NCI-H146 (cell line): ENCODE measurements at places on chromosomes 4 and X.

- no peak for DNase-seq
Measured at GRCh38 chr4:169622566-169622965, 2.2 kb downstream of the CLCN3 start.

GRCh38 chrX:2162695-2163094 lies 338.1 kb downstream of the DHRSX start:
- no peak for DNase-seq

- no peak for DNase-seq
Measured at GRCh38 chr4:7647186-7647585, 212.5 kb upstream of the PSAPL1 start.

DNA sequence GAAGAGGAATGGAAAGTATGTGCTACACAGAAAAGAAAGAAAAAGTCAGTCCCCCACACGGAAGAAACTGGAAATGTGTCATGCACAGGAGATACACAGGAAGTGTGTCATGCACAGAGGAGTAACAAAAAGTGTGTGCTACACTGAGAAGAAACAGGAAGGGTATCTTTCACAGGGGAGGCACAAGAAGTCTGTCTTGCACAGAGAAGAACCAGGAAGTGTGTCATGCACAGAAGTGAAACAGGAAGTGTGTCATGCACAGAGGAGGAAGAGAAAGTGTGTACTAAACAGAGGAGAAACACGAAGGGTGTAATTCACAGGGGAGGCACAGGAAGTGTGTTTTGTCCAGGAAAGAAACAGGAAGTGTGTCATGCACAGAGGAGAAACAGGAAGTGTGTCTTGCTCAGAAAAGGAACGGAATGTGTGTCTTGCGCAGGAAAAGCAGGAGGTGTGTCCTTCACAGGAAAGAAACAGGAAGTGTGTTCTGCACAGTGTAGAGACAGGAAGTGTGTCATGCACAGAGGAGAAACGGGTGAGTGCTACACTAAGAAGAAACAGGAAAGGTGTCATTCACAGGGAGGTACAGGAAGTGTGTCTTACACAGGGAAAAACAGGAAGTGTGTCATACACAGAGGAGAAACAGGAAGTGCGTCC lies 527.2 kb upstream of the PRKX start:
- DNase-seq, result no peak

- no peak for DNase-seq
Measured at GRCh38 chrX:150473371-150473770, 95.0 kb upstream of the MTM1 start.

DNA sequence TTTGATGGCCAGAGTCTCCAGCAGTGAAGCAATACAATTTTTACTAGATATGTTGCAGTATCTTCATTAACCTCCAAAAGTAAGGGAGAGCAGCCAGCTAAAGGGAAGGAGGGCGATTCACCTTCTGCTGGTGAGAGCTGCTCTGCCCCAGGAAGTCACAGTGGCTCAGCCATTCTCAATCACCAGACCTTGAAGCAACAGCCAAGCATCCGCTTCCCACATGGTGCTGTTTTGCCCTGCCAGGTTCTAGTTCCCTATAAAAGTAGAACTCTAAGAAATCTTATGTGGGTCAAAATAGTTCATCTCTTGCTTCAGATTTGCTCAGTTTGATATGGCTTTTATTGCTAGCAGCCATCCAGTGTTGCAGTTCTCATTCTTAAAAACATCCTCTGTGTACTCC lies 166.8 kb downstream of the STIM2 start:
- no peak for DNase-seq

GRCh38 chr4:134320048-134320447 lies 118.5 kb upstream of the PABPC4L start:
- no peak for DNase-seq

DNA sequence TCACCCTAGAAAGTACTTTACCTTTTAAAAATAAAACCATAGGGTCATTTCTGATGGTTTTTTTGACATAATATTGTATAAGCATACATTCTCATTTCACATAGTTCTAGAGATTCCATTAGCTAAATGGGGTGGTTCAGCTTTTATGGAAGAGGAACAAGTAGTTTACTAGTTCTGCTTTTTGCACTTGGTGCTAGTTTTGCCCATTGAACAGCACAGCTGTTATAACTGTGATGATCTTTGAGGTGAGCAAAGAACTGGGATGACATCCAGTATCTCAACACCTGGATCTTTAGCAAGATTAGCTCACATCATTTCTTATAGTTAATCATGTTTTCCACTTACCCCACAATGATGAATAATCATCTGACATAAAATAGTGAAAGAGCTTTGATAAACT lies 40.9 kb downstream of the MOB1B start:
- DNase-seq, result no peak

- no peak for DNase-seq
Measured at GRCh38 chrX:10423716-10424115, 196.7 kb downstream of the MID1 start.

GRCh38 chr4:156971165-156971675 lies 379 bp downstream of the PDGFC start:
- peak; percentile 34 for DNase-seq

- no peak for DNase-seq
Measured at GRCh38 chr4:45640281-45640680, 483.6 kb downstream of the GABRG1 start.

DNA sequence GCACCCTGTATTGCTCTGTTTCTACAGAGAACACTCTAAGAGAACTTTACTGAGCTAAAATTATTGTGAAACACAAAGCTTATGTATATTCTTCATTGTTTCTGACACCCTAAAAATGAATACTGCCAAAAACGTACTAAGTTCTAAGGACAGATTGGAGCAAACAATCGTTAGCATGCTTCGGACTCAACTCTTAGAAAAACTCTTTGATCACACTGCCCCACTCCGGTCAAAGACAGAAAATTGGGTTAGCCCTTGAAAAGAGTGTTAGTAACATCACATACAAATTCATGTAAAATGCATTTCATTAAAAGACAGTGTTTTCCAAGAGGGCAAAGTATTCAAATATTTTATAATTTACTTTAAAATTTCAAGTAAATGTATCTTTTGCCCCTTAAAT lies 177.4 kb downstream of the DCHS2 start:
- no peak for DNase-seq

DNA sequence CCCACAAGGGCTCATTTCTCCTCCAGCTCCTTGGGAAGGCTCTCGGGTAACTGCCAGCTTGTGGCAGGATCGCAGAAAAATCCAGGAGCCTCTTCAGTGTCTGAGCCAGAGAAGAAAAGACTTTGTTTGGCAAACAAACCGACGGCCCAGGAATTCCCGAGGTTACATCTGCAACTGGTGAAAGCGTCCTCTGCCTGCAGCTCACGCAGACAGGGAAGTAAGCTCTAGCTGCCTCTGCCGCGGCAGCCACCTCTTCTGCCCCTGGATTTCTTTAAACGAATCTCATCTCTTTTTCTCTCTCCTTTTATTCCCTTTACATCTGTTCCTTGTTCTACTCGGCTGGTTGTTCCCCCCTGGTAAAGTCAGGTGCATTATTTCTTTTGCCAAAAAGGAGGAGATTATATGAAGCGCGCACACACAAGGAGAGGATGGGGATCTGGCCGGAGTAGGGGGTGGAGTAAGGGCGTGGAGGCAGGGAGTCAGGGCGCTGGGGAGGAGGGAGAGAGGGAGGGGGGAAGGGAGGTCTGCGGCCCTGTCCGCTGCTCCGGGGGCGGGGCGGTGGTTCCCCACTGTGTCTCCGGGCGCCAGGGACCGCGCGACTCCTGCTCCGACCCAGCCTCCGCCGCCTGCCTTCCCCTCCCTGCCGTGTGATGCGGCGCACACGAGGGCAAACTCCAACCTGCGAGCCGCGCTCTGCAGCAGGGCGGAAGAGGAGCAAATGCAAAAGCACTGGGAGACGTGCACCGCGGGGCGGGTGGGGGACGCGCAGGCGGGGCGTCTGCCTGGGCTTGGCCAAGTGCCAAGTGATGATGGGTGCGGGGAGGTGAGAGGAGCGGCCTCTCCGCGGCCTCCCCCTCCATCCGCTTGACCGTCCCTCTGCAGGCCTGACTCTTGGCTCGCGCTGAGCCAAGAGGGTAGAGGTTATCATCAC lies at the start of gene DCHS2:
TSS of gene DCHS2 (minus strand) at position 459 of the 931 bp plus-strand sequence. CDS start at position 15, 444 bp downstream.
- DNase-seq, result peak; percentile 55

DNA sequence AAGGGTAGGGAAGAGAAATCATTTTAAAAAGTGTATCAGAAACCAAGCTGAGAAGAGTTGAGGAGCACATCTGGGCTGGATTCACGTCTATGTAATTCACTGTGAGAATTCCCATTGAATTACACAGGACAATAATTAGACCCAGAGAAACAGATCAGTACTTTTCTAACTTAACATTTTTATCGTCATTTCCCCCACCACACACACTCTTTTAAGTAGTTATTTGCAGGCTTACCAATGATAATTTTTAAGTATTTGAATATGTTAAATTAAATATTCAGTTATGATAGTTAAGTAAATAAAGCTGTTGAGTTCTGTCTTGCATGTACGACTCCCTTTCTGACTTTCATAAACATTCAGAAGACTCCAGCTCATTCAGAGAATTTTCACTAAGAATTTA lies 165.4 kb upstream of the PITX2 start:
- DNase-seq, result no peak

- DNase-seq, result peak; percentile 34
Measured at GRCh38 chrX:115616943-115617563, 56.1 kb downstream of the PLS3 start.

GRCh38 chr4:143498021-143498420 lies 15.5 kb upstream of the SMARCA5 start:
- no peak for DNase-seq

GRCh38 chr4:80610199-80610598 lies 274.7 kb downstream of the CFAP299 start:
- no peak for DNase-seq

DNA sequence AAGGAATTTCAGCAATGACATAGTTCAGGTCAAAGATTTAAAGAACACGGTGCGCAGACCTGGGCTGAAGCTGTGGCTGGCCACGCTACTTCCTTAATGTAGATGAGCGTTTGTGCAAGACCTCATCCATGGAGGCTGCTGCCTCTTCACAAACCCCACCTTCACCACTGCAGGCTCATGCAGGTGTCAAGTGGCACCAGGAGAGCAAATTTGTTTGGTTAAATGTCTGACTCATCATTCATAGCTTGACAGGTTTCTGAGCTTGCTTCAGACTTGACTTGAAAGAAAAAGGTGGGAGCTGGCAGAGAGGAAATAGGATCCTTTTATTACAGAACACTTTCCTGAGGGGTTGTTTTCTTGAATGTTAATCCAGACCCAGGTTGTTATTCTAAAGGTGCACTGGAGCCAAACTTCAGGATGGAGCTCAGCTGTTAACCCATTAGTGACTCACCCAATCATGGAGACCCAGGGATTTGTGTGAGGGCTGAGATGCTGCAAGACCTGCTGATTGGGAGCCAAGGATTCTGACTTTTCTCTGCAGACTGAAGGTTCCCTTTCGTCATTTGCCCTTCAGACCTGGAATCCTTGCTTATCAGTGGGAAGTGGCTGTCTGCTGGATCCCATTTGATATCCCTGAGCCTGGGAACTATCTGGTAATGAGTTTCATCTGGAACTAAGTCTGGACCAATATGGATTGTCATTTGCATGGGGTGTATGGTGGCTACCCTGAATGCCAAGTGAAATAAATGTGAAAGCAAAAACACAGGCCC lies 315.3 kb downstream of the PTTG2 start:
- no peak for DNase-seq

- no peak for DNase-seq
Measured at GRCh38 chr4:48375651-48376304, 34.4 kb downstream of the SLAIN2 start.

GRCh38 chrX:10175319-10175871 lies 18.6 kb downstream of the CLCN4 start:
- no peak for DNase-seq
